Fibroblast of skin of left biceps (primary cell): ENCODE measurements at places on chromosomes 1 and 21.

GRCh38 chr1:245561665-245562234 lies 407.0 kb downstream of the KIF26B start:
- DNase-seq = no peak

DNA sequence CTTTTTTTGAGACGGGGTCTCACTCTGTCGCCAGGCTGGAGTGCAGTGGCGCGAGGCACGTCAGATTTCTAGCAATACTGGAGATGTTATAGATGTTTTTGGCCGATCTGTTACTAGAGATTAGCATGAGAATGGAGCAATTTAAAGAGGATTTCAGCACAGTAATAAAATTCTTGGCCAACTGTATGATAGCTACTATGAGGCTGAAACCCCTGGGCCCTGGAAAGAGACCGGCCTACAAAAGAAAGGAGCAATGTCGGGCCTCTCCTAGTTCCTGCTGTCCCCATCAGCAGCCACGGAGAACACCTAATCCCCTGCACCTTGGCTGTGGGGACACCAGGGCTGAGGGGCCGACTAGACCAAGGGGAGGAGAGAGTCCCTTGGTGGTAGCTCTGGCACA lies 9.5 kb upstream of the GNPAT start:
- DNase-seq = no peak

DNA sequence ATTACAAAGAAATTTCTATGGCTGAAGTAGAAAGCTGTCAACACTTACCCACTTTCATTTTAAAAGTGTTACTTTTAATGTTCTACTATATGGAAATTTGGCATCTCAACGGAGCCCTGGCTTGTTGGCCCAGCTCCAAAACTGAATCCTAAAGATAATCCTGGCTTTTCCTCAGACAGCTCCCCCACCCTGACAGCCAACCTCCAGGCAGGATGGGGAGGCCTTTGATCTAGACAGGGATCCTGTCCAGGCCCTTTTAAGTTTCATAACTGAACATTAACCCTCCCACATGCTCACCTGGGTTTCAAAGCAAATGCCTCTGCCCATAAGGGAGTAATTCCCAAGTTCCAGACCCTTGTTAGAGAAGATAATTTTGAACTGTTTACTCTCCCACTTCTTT lies 99.3 kb upstream of the RALGPS2 start:
- no peak for DNase-seq

DNA sequence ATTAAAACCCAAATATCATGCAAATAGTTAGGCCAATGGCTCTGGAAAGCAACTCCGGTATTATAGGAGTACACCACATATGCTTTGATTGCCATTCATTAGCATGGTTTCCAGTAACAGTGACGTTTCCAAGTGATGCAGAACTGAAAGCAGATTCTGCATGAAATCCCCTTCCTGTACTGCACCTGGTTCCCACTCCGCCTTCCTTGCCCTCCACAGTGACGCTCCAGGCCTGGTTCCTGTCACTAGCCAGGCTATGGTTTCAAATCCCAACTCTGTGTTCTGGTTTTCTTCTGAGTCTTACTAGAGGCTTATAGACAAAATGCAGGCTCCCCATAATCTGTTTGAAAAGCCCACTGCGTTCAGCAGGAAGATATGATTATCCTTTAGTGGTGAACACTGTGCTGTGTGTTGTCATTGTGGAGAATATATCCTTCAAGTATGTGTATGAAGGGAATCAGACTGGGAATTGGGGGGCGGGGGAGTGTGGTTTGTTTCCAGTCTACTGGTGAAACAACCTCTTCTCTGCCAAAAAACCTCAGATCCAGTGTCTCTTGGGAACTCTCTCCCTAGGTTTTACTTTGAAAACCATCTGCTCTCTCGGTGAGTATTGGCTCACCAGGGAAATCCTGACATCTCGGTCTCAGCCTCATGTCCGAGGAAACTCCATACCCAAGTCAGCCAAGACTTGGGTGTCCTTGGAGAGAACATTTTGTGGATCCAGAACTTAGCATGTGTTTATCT lies 78.7 kb downstream of the TYW3 start:
- no peak for DNase-seq

DNA sequence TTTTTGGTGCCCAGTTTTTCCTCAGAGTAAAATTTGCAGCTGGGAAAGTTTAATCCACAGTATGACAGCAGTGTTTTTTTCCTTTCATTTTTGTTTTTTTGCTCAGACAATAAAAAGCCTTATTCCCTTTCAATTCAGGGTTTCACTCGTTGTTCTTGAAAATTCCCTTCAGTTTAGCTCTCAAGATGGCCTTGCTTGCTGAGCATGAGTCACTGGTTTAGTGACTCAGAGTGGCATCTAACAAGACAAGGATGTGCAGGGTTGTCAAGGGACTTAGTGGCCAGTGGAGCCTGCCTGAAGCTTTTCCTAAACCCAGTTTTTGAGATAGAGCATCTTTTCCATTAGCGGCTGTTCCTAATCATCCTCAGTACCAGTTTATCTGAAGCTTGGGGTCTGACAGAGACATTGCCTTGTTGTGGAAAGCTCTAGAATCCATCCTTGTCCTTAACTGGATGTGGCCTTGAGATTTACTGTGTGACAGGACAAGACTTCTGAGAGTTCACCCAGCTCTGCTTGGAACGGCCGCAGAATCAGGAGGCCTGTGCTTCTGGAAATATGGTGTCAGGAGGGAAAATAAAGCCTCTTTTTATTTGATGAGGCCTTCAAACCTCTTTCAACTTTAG lies 48.4 kb upstream of the DNAJC6 start:
- DNase-seq = no peak

GRCh38 chr1:1966071-1966740 lies 37.4 kb downstream of the CFAP74 start:
- no peak for DNase-seq

GRCh38 chr1:155226910-155227260 lies 18.4 kb downstream of the MTX1 start:
- no peak for DNase-seq

DNA sequence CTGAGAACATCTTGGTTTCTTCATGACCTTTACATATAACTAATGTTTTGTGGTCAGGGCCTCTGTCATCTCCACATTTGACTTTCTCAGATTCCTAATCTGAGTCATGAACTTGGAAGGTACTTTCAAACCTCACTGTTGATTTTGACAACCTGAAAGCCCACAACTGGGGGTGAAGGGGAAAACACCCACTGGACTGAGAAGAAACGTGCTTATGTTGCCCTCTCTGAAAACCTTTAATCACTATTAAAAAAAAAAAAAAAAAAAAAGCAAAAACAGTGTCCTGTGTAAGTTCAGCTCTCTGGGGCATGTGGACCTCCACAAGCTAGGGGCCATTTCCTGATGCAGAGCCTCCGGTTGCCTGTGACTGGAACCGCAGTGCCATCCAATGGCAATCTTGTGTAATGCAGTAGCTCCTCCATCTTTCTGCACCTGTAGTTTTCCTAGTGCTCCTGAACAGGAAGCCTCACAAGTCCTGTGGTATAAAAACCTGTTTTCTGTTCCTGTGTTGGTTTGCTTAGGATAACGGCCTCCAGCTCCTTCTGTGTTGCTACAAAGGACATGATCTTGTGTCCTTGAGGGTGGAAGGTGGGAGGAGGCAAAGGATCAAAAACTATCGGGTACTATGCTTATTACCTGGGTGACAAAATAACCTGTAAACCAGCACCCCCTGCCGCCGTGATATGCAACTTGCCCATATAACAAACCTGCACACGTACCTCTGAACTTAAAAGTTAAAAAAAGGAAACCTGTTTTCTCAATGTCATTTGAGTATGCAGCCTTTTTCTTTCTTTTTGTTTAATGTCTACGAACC lies 124.5 kb downstream of the ZNF648 start:
- no peak for DNase-seq

DNA sequence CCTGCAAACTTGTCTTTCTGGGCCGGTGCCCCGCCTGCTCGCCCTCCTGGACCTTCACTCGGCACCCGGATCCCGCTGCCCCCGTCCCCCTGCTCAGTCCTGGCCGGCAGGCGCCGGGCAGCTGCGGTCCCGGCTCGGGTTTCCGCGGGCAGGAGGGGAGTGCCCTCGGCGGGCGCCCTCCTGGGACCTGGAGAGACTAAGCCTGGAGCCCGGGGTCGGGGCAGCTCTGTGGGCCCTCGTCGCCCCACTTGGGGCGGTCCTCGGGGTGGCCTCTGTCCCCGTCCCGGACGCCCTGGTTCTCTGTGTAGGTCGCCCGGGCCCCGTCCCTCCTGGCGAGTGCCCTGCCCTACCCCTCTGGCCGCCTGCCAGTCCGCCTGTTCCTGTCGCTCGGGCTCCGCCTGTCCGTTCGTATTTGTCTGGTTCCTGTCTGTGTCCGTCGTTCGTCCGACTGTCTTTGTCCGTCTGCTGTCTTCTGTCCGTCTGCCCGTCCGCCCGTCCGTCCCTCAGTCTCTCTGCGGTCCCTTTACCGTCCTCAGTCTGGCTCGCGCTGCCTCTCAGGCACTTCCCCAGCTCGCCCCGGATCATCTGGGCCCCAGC lies 490 bp downstream of the SERINC2 start:
- DNase-seq = no peak

DNA sequence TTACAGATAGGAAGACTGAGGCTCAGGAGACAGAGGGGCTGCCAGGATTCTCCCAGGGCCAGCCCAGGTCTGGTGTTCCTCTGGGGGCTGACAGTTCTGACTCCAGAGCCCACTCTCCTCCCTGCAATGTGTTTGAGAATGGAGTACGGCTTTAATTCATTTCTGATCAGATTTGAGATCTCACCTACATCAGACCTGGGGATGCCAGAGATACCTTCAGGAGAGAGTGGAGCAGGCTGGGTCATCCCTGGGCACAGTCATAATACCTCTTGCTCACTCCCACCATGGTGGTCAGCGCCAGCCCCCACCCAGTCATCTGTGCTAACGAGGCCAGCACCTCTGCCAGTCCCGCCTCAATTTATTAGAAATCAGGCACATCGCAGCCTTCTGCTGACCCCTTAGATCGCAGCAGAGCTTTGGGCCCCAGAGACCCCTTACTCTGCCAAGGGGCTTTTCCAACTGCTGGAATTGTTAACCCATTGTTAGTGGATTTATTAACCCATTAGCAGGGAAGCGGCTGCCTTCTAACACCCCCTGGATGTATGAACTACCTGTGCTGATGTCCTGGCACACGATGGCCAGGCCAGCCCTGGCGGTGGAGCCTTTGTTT lies 352.1 kb downstream of the MATN1 start:
- no peak for DNase-seq

GRCh38 chr1:19940486-19941205 lies 17.2 kb upstream of the PLA2G2E start:
- no peak for DNase-seq

DNA sequence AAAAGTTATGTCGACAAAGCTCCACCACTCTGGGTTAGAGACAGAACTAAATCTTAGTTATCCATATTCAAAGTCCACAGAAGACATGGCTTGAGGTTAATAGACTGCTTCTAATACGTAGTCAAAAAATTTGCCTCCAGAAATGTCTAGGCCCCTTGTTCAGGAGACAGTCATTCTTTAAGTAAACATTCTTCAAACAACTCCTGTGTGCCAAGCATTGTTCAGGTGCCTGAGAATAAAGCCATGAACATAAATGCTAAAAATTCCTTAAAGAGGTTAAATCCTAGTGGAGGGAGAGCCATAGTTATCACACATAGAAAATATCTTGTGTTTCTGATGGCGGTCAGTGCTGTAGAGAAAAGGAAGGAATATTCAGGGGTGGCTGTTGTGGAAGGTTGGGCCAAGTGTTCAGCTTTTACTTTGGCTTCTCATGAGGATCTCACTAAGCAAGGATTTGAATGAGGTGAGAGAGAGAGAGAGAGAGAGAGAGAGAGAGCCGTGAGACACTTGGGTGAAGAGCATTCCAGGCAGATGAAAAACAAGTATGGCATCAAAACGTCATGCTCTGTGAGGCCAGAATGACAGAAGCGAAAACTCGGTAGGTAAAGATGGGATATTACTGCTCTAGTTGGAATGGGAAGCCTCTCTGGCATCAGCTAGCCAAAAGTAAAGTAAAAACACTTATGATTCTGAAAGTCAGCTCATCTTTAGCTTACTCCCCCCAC lies 187.1 kb downstream of the GREM2 start:
- DNase-seq = no peak

DNA sequence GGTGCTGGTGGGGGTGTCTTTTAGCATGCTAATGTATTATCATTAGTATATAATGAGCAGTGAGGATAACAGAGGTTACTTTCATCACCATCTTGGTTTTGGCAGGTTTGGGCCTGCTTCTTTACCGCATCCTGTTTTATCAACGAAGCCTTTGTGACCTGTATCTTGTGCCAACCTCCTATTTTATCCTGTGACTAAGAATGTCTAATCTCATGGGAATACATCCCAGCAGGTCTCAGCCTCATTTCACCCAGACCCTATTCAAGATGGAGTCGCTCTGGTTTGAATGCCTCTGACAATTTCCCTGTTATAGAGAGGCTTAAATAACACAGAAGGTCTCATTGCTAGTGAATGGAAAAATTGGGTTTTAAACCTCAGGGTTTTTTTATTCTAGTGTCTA lies 300.8 kb upstream of the PROX1 start:
- no peak for DNase-seq

DNA sequence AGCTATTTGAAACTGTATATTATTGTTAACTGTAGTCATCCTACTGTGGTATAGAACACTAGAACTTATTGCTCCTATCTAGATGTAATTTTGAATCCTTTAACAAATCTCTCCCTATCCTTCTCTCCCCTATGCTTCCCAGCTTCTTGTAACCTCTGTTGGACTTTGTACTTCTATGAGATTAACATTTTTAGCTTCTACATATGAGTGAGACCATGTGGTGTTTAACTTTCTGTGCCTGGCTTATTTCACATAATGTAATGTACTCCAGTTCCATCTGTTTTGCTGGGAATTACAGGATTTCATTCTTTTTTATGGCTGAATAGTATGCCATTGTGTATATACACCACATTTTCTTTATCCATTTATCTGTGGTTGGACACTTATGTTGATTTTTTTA lies 64.5 kb upstream of the KIAA1614 start:
- DNase-seq = no peak

- DNase-seq = peak; percentile 55
Observed at GRCh38 chr1:47317841-47318240, 3.9 kb upstream of the STIL start.

GRCh38 chr1:176829261-176829660 lies 335.3 kb downstream of the ASTN1 start:
- DNase-seq = no peak

- no peak for DNase-seq
Observed at GRCh38 chr1:8349961-8350360, 32.0 kb downstream of the SLC45A1 start.

- DNase-seq = no peak
Observed at GRCh38 chr21:44701023-44701400, 4.0 kb downstream of the KRTAP10-12 start.

DNA sequence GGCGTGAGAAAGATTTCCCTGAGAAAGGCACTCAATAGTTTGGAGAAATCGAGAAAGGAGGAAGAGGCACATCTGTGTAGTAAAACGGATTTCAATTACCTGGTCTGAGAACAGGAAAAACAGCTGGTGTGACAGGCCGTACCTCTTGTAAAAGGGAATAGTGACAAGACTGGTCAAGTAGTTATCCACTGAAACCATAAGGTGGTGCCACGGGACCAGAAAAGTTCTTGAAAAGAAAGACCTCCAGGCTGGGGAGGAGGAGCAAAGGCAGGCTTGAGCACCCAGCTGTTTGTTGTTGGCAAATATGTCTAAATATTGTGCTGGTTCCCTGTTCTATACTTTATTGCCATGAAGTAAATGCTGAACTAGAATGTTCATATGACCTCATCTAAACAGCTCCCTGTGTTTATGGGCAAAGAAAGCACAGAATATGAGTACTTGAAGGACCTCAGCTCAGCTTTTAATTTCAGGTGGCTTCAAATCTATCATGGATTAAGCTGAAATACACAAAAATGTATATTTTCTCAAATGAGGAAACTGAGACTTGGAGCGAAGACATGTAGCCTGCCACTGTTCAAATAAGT lies 4.0 kb downstream of the HAO2 start:
- DNase-seq = no peak
